Stimulated activated CD8-positive, alpha-beta memory T cell treated with anti-CD3 and anti-CD28 coated beads, Interleukin-7, amount 100 ng/mL, for 48 hours (primary cell): ENCODE measurements at places on chromosomes 1 and 21.

DNA sequence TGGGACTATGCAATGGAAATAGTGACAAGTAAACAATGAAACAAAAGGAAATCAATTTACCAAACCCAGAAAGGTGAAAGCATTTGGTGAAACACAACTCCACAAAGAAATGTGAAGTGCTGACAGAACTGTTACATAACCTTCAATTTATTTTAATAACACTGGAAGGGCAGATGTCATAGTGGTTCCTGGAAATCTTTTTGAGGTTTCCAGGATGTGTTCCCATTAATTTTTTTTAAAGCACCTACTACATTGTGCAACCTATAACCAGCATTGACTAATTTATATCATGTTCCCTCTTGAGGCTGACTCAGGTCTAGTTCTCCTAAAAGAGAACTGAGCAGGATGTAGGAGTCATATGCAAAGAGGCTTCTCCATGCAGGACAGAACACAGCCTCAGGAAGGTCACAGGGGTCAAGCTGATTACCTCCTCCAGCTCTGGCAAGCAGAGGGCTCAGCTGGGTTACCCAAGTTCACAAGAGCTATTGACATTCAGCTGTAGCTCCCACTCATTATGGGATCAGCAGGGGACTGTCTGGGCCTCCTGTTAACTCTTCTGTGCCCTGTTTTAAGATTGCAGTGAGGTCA is 157.1 kb upstream of the NRIP1 start:
- no peak for DNase-seq

DNA sequence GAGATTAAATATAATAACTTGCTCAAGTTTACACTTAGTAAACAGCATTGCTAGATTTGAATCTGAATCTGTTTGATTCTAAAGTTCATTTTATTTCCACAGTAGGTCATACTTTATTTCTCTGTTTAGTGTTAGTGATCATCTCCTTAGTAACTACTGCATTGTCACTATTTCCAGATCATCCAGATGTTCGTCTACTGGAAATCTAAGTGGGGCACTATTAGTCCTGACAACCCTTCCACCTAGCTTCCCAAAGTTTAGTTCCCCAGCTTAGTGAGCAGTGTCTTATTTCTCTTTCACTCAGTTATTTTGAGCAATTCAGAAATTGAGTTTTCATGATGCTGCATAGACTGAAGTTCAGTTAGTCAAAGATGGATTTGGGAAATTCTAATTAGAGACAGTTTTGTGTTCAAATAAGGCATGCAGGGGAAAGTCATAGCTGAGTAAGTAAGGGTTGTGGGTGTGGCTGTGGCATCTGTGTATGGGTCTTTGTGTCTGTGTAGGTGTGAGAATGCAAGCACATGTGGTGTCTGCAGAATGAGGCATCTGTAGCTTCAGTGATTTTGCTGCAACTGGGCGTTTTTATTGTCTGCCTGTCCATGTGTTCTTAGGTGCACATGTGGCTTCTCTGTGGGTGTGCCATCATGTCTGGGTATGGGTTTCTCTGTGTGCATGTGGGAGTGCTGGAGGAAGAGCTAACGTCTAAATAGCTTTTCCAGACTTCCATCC is 107.3 kb downstream of the NTMT2 start:
- DNase-seq, result no peak

DNA sequence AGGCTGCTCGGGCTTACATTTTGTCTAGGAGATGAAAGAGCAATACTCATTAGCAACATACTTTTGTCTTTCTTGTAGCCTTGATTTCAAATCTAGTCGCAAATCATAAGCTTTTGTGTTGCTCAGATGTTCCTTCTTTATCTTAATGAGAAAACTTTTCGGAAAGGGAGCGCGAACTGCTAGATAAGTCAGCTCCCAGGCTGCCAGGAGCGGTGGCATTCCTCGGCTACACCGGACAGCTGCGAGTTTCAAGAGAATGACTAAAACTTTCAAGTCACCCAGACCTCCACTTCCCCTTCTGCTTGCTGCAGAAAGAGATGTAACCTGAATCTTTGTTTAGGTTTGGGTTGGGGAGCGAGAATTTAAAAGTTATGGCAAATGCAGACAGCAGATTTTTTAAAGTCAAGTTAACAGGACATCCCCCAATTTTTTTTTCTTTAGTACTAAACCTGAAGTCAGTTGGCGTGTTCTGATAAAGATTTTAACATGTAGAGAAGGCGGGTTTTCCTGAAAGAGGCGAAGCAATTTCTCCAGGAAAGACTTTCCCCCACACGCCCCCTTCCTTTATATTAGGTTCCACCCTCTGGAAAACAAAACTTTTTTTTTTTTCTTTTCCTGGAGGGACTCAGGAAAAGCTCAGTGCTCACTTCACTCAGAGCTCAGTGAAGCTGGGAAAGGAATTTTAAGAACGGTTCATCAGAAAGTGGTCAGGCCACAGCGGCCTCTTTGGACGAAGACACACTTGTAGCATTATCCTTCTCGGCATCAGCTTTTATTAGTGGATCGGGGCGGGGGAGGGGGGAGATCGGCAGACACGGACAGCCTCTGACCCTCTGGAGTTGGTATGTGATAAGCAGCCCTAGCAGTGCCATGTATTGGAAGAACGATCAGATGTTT is at the start of gene LHX8:
LHX8 (plus strand) TSS at position 639 of the 897 bp plus-strand sequence. CDS start 2,227 bp downstream, outside the sequence.
- DNase-seq, result no peak

GRCh38 chr1:52569449-52570210 is 16.7 kb upstream of the TUT4 start:
- no peak for DNase-seq

GRCh38 chr1:237695878-237696277 is 194.8 kb downstream of the ZP4 start:
- no peak for DNase-seq

DNA sequence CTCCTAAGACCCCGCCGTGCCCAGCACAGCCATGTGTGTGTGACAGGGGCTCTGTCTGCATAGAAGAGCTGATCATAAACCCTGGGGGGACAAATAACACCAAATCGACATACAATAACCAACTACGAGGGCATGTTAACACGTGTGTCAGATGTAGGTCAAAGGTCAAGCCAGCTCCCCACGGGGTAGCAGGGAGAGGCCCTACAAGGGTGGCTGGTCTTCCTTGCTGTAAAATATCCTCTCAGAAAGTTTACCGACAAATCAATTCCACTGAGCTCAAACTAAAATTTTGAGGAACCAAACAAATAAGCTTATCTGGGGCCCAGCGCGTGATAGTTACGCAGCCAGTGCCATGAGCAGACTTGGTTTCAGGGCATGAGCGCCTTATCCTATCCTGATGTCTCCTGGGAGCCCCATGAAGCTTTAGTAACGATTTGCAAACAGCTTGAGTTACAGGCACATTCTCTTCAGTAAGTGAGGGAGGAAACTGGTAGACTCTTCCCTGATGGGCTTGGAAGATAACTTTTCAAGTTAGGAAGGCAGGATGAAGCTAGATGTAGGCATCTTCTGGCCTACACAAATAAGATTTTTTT is 2.7 kb upstream of the TMPRSS3 start:
- DNase-seq, result no peak
